ENCODE measurements at places on chromosomes 7 and 10. TPM values are rescaled to one million over a fixed set of nuclear protein-coding genes. Genes with fewer than 3 reads are reported as not detected.
A peak's percentile ranks its signal among the peaks of the same experiment; 100 is the strongest.

DNA sequence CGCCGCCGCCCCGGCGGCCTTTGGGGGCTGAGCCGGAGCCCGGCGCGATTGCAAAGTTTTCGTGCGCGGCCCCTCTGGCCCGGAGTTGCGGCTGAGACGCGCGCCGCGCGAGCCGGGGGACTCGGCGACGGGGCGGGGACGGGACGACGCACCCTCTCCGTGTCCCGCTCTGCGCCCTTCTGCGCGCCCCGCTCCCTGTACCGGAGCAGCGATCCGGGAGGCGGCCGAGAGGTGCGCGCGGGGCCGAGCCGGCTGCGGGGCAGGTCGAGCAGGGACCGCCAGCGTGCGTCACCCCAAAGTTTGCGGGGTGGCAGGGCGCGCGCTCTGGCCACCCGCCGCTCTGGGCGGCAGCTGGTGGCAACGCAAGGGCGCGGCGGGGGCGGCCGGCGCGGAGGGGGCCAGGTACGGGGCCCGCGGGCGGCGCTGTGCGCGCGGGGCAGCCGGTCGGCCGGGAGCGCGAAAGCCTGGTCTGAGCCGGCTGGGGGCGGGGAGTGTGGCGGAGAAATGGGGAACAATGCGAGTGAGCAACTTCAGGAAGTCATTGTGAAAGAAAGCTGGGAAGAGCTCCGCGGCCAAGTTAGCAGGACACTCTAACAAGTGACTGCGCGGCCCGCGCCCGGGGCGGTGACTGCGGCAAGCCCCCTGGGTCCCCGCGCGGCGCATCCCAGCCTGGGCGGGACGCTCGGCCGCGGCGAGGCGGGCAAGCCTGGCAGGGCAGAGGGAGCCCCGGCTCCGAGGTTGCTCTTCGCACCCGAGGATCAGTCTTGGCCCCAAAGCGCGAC lies at the start of gene IKZF1:
Gene IKZF1 (plus strand): TSS at position 588 of the 782 bp plus-strand sequence. CDS start 14,346 bp downstream, outside the sequence.
- no peak within 1 kb of the TSS for H3K27ac ChIP-seq
- H3K4me3 ChIP-seq, result peak within 1 kb of the TSS; percentile 47
- no peaks in the 10 kb centered on the region for H3K36me3 ChIP-seq
- H3K27me3 ChIP-seq, result no peaks in the 10 kb centered on the region
- DNase-seq, result no peak

DNA sequence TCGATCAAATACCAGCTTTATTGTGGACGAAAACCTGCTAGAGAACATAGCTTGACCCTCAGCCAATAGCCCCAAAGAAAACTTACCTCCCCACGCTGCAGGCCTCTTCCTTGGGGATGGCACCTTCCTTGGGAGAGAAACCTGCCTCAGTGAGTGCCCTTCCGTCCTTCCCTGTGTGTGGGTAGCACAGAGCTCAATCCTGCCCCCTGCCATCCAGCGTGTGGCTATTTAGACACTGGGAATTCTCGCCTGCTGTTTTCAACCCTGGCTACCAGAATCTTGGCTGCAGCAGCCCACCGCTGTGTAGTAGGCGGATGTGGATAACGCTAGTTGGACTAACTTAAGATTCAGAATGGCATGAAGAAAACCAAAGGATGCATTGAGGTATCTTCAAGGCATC lies 238.2 kb downstream of the TEX36 start:
- H3K27me3 ChIP-seq, result no peaks in the 10 kb centered on the region
- H3K36me3 ChIP-seq, result no peaks in the 10 kb centered on the region
- no peak for DNase-seq
- H3K27ac ChIP-seq, result no peak overlapping the region
- no peaks in the 10 kb centered on the region for H3K4me1 ChIP-seq
- H3K4me3 ChIP-seq, result no peak overlapping the region

- no peaks in the 10 kb centered on the region for H3K36me3 ChIP-seq
- no peak overlapping the region for H3K27ac ChIP-seq
- no peak for DNase-seq
Measured at GRCh38 chr10:3573498-3573897, 211.5 kb downstream of the KLF6 start.

DNA sequence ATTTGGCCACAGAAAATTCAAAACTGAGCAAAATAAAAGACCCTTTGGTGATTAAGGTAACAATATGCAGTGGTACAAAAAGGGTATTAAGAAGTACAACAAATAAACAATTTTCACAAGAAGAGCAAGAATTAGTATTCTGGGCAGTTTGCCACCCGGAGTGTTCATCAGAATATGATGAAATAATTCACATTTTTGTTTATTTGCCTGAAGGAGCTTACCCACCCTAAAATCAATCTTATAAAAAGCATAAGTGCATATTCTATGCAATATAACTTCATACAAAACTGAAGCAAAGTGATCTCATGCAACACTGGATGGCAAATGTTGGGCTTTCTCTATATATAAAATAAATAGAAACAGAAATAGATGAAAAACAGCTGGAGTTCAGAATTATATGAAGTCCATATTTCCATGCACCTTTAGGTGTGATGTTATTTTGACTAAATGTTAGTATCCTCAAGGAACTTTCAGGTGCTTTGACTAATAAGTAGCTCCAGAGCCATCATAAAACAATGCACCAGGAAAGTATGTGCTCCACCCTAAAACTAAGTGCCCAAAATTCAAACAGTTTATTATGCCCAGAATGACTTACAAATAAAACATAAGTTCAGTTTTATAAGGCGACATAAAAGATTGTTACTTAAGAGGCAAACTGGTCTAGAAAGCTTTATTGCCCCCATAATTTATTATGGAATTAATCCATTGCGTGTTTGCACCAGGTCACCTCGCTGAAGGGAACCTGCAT lies 474.3 kb downstream of the SEMA3D start:
- no peaks in the 10 kb centered on the region for H3K27me3 ChIP-seq
- H3K27ac ChIP-seq, result no peak overlapping the region
- H3K4me3 ChIP-seq, result no peak overlapping the region

GRCh38 chr10:121741248-121741792 lies 143.1 kb upstream of the FGFR2 start:
- H3K4me3 ChIP-seq, result no peak overlapping the region
- no peaks in the 10 kb centered on the region for H3K4me1 ChIP-seq
- no peaks in the 10 kb centered on the region for H3K27me3 ChIP-seq
- no peak overlapping the region for H3K27ac ChIP-seq
- no peaks in the 10 kb centered on the region for H3K36me3 ChIP-seq

DNA sequence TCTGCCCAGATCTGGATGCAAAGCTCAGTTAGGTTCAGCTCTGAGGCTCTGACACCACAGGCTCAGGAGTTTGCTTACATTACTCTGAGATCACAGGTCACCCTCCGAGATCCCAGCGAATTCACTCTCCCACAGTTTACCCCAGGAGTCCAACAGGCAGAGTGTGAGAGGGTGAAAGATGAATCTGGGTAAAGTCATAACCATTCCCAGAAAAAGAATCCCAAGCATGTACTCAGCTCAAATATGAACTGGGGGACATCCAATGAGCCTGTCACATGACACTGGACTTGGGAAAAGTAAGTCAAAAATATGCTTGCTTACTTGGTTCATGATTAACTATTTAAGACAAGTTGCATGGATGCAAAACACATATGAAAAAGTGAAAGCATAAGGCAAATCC lies 110.3 kb upstream of the ARID5B start:
- H3K27ac ChIP-seq, result no peak overlapping the region
- no peak overlapping the region for H3K4me3 ChIP-seq
- no peak for DNase-seq
- H3K4me1 ChIP-seq, result no peaks in the 10 kb centered on the region
- no peaks in the 10 kb centered on the region for H3K36me3 ChIP-seq

The OR2A5 gene
- total RNA-seq, result not detected

DNA sequence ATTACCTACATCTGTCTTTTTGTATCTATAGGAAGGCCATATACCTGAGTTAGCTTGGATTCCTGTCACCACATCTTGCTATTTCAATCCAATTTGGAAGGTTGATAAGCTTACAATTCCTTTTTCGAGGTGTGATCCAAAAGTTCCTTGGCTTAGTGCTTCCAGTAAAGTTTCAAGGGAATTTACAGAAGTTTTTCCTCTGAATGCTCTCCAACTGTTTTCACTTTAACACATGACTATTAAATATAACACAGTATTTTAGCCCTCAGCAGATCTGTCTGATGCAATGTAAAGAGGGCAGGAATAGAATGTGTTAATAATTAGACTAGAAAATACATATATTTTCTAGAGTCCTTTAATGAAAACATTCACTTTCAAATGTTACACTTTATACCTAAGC lies 171.4 kb downstream of the DKK1 start:
- H3K27ac ChIP-seq, result no peak overlapping the region
- no peak overlapping the region for H3K4me3 ChIP-seq
- DNase-seq, result no peak
- no peaks in the 10 kb centered on the region for H3K36me3 ChIP-seq

- no peak overlapping the region for H3K27ac ChIP-seq
- H3K4me3 ChIP-seq, result peak overlapping the region; percentile 70
- peaks cover 44% of the 10 kb centered on the region for H3K27me3 ChIP-seq
- no peaks in the 10 kb centered on the region for H3K4me1 ChIP-seq
- no peaks in the 10 kb centered on the region for H3K36me3 ChIP-seq
Measured at GRCh38 chr10:114042895-114043531, 653 bp upstream of the ADRB1 start.
